ENCODE measurements at places on chromosomes 1 and 21.

GRCh38 chr1:85630493-85630892 lies 49.9 kb downstream of the CCN1 start:
- peak; percentile 5 for DNase-seq
- H3K36me3 ChIP-seq: no peaks in the 10 kb centered on the region
- peaks cover 12% of the 10 kb centered on the region for H3K4me1 ChIP-seq
- H3K27me3 ChIP-seq: no peaks in the 10 kb centered on the region

GRCh38 chr1:77834771-77835334 lies 53.6 kb upstream of the NEXN start:
- peak overlapping the region; percentile 46 for H3K4me3 ChIP-seq
- peaks cover 9% of the 10 kb centered on the region for H3K36me3 ChIP-seq
- H3K27ac ChIP-seq: peak overlapping the region; percentile 96
- H3K27me3 ChIP-seq: no peaks in the 10 kb centered on the region

DNA sequence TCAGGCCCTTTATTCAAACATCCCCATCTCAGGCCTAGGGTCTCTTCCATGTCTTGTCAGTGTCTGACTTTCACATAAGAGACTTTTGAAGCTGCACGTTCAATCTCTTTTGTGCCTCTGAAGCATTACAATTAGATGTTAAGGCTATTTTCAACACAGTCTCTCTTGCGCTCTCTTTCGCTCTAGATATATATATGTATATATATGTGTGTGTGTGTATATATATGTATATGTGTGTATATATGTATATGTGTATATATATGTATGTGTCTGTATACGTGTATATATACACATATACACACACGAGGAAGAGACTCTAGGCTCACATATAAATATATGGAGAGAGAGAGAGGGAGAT lies 162.5 kb upstream of the RNPC3 start:
- no peak overlapping the region for H3K27ac ChIP-seq
- no peak overlapping the region for H3K4me3 ChIP-seq
- no peaks in the 10 kb centered on the region for H3K27me3 ChIP-seq
- no peak for DNase-seq
- H3K4me1 ChIP-seq: no peaks in the 10 kb centered on the region
- H3K36me3 ChIP-seq: no peaks in the 10 kb centered on the region

GRCh38 chr21:42755766-42756579 lies 102.6 kb downstream of the PDE9A start:
- no peaks in the 10 kb centered on the region for H3K4me1 ChIP-seq
- H3K27ac ChIP-seq: no peak overlapping the region
- H3K36me3 ChIP-seq: no peaks in the 10 kb centered on the region
- DNase-seq: no peak
- peaks cover 47% of the 10 kb centered on the region for H3K27me3 ChIP-seq

DNA sequence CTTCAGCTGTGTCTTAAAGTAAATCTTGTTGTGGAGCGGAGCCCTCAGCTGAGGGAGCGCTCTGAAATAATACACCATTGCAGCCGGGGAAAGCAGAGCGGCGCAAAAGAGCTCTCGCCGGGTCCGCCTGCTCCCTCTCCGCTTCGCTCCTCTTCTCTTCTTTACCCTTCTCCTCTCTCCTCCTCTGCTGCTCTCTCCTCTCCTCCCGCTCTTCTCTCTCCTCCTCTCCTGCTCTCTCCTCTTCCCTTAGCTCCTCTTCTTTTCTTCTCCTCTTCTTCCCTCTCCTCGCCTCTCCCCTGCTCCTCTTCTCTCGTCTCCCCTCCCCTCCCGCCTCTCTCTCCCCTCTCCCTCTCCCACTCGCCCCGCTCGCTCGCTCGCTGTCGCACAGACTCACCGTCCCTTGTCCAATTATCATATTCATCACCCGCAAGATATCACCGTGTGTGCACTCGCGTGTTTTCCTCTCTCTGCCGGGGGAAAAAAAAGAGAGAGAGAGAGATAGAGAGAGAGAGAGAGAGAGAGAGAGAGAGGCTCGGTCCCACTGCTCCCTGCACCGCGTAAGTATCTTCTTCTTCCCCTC lies at the start of gene PROX1:
PROX1 (plus strand) TSS at position 47 of the 580 bp plus-strand sequence. CDS start 8,563 bp downstream, outside the sequence.
- DNase-seq: peak; percentile 86
- no peaks in the 10 kb centered on the region for H3K36me3 ChIP-seq
- peaks cover 97% of the 10 kb centered on the region for H3K27me3 ChIP-seq

DNA sequence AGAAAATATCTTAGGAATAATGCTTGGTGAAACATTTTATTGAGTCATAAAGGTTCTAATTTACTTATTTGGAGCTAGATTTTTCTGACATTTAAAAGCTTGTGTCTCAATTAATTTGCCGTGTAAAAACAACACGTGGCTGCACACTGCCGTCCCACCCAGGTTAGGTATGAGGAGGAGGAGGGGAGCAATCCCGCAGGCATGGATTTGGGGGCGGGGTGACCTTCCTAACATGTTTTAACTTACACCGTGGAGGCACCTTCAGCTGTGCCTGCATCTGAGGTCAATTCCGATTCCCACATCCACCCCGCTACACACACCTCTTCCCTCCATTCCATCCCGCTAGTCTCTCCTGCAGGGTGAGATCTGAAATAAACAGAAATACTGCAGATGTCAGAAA lies 28.5 kb upstream of the UMODL1 start:
- no peak for DNase-seq
- H3K27ac ChIP-seq: no peak overlapping the region
- no peak overlapping the region for H3K4me3 ChIP-seq

DNA sequence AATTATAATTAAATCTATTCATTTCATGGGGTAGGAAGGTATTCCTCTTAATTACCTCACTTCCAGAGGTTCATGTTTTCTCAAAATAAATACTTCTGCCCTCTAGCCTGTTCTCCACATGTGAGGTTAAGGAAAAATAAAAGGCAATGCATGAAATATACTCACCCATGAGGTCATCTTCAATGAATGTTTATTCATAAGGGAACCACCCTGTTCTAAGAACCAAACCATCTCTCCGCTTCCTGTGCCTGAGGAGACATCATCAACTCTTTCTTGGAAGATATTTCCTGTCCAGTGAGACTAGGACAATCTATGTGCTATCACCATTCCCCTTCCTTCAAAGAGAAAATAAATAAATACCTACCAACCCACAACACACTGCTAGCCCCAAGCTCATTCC lies 513.7 kb upstream of the PLXNA2 start:
- H3K4me3 ChIP-seq: no peak overlapping the region
- H3K36me3 ChIP-seq: no peaks in the 10 kb centered on the region
- no peak overlapping the region for H3K27ac ChIP-seq
- no peaks in the 10 kb centered on the region for H3K27me3 ChIP-seq
- H3K4me1 ChIP-seq: peaks cover 17% of the 10 kb centered on the region
- DNase-seq: no peak

DNA sequence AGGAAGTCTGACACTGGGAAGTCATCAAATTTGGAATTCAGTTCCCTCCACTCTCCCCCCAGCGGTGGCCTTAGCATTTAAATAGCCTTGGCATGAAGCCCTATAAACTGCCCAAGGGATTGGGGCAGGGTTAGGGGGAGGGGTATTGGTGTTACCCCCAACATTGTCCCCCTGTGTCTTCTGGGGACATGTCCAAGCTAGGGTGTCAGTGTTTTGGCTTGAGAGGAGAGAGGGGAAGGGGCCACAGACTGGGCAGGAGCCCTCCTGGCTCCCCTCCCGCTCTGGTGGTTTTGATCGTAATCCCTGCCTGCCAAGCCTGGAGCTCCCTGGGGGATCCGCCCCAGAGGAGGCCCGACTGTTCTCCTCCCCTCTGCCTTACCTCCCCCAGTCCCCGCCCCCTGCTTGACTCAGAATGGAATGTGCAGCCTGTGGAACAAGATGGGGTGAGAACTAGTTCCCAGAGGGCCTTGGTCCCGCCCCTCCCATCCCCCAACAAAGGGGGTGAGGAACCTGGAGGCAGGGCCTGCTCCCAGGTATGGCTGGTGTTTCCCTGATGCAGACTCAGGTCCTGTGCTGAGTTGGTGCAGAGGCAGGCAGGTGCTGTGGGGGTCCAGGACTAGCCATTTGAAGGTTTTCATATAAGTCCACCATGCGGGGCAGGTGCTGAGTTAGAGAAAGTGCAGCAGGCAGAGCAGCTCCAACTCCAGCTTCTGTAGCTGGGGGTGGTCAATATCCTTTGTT lies 7.4 kb downstream of the SOX13 start:
- peak; percentile 99 for DNase-seq
- H3K27me3 ChIP-seq: no peaks in the 10 kb centered on the region

- H3K36me3 ChIP-seq: no peaks in the 10 kb centered on the region
- H3K4me1 ChIP-seq: no peaks in the 10 kb centered on the region
- H3K27me3 ChIP-seq: no peaks in the 10 kb centered on the region
- H3K4me3 ChIP-seq: no peak overlapping the region
- no peak for DNase-seq
- no peak overlapping the region for H3K27ac ChIP-seq
Measured at GRCh38 chr1:75836528-75837100, 39.9 kb downstream of the MSH4 start.

- peaks cover 13% of the 10 kb centered on the region for H3K27me3 ChIP-seq
- H3K4me1 ChIP-seq: peaks cover 9% of the 10 kb centered on the region
- no peak overlapping the region for H3K27ac ChIP-seq
- no peaks in the 10 kb centered on the region for H3K36me3 ChIP-seq
Measured at GRCh38 chr1:32448773-32449456, 16.0 kb upstream of the ZBTB8B start.

DNA sequence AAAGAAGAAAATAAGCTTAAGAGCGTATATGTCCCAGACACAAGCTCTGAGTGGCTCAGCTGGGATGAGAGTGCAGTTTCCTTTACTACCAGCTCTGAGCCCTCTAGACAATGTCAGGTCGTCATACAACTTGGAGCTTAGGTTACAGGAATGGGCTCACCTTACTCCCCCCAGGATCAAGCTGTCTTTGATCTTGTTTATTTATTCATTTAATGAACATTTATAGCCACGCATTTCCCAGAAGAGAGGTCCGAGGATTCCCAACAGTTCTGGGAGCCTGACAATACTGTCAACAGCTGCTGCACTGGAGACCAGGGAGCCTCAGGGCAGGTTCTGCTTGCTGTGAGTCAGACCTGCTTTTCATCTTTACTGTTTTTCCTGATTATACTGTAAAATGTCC lies 378.9 kb downstream of the PLPP3 start:
- no peak overlapping the region for H3K27ac ChIP-seq
- DNase-seq: peak; percentile 67
- H3K4me1 ChIP-seq: peaks cover 13% of the 10 kb centered on the region
- no peaks in the 10 kb centered on the region for H3K27me3 ChIP-seq

- H3K27me3 ChIP-seq: no peaks in the 10 kb centered on the region
- peak; percentile 54 for DNase-seq
- no peaks in the 10 kb centered on the region for H3K4me1 ChIP-seq
- H3K27ac ChIP-seq: no peak overlapping the region
Measured at GRCh38 chr1:229156872-229157271, 114.0 kb upstream of the RAB4A start.

- peaks cover 6% of the 10 kb centered on the region for H3K36me3 ChIP-seq
- H3K27me3 ChIP-seq: no peaks in the 10 kb centered on the region
Measured at GRCh38 chr1:118960026-118960561, 28.0 kb downstream of the TBX15 start.

GRCh38 chr1:3482378-3482849 lies 27.9 kb downstream of the ARHGEF16 start:
- peaks cover 19% of the 10 kb centered on the region for H3K36me3 ChIP-seq
- DNase-seq: peak; percentile 93
- H3K27ac ChIP-seq: no peak overlapping the region
- no peak overlapping the region for H3K4me3 ChIP-seq

DNA sequence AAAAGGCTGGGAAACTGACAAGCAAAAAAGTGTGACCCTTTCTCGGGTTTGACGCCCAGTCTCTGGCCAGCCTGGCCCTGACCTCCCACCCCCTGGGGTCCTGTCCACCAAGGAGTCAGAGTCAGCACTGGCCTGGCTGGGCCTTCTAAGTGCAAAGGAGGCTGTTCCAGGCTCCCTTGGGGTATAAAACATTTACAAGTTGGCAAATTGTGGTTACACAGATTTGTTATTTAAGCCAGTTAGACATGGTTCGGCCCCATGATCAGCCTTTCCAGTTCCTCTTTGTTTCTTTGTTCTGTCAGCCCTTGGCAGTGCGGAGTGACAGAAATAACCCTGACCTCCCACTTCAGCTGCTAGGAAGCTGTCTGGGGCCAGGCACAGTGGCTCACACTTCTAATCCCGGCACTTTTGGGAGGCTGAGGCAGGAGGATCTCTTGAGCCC lies 161.6 kb upstream of the RAB4A start:
- peaks cover 11% of the 10 kb centered on the region for H3K27me3 ChIP-seq
- no peaks in the 10 kb centered on the region for H3K4me1 ChIP-seq
- DNase-seq: no peak
- no peak overlapping the region for H3K4me3 ChIP-seq

- no peak for DNase-seq
- no peak overlapping the region for H3K4me3 ChIP-seq
- H3K36me3 ChIP-seq: no peaks in the 10 kb centered on the region
- no peaks in the 10 kb centered on the region for H3K4me1 ChIP-seq
- H3K27me3 ChIP-seq: no peaks in the 10 kb centered on the region
Measured at GRCh38 chr21:18803624-18804023, 400.0 kb upstream of the TMPRSS15 start.

GRCh38 chr1:10969267-10969970 lies 43.0 kb upstream of the TARDBP start:
- H3K27ac ChIP-seq: no peak overlapping the region
- no peak overlapping the region for H3K4me3 ChIP-seq
- H3K36me3 ChIP-seq: no peaks in the 10 kb centered on the region
- no peaks in the 10 kb centered on the region for H3K4me1 ChIP-seq

- no peaks in the 10 kb centered on the region for H3K36me3 ChIP-seq
- no peak for DNase-seq
- no peak overlapping the region for H3K4me3 ChIP-seq
- H3K27ac ChIP-seq: no peak overlapping the region
- no peaks in the 10 kb centered on the region for H3K4me1 ChIP-seq
Measured at GRCh38 chr1:17531682-17532487, 7.6 kb upstream of the ARHGEF10L start.

DNA sequence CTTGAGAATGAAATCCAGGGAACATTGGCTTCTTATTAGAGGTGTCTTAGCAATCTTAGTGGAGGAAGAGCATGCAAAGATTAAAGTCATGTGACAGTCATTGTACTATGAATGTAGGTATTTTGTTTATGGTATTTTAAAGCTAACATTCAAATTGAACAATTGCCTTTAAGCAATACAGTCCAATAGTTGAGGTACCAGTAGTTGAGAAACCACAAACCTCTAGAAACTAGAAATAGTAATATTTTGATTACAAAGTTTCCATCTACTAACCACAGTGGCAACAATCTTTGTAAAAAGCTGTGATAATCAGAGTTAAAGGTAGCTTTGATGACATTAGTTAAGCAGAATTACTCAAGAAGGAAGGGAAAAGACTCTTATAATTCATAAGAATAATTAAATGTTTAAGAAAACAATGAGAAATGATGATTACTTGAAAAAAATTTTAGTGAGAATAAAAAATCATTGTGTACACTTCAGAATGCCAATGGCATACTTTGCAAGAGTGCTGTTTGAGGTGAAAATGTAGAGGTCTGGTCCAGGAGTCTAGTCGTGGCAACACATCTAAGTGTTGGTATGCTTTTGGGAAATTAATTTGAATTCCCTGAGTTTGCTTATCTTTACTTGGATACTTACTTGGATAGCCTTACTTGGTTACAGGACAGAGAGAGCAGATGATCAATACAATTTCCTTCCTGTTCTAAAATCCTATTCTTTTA lies 104.9 kb upstream of the PTGFR start:
- no peaks in the 10 kb centered on the region for H3K4me1 ChIP-seq
- no peak for DNase-seq
- H3K27me3 ChIP-seq: no peaks in the 10 kb centered on the region
- no peak overlapping the region for H3K4me3 ChIP-seq

GRCh38 chr1:176866011-176866714 lies 298.3 kb downstream of the ASTN1 start:
- no peaks in the 10 kb centered on the region for H3K36me3 ChIP-seq
- peaks cover 14% of the 10 kb centered on the region for H3K4me1 ChIP-seq
- no peak overlapping the region for H3K27ac ChIP-seq
- no peaks in the 10 kb centered on the region for H3K27me3 ChIP-seq
- no peak for DNase-seq

Measured in MCF 10A (cell line).